ENCODE measurements at places on chromosomes 16 and 17.

DNA sequence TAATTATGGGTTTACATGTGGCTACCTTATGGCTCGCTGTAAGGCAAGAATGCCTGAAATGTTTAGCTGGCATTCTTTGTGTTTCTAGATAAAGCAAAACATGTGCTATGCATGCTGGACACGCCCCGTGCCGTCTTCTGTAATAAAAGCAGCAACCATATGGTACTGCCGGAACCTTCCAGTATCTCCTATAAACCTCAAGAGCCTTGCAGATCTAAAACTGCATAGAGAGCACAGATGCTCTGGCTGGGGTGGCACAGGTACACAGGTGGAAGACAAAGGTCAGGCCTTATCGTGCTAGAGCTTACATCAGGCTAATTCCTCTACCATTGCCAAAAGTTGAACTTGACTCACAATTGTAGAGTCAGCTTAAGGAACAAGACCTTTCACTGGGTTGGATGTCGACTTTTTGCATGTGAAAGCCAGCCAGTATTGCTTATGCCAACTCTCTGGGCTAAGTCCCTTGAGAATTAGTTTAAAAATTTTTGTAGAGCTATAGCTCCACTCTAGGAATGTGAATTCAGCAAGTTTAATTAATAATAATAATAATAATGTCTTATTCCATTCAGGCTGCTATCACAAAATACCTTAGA, 187.4 kb upstream of the CACNG5 start:
- DNase-seq, result no peak

- DNase-seq, result no peak
These were observed 65.8 kb downstream of the TBX4 start for GRCh38 chr17:61517843-61518606.

DNA sequence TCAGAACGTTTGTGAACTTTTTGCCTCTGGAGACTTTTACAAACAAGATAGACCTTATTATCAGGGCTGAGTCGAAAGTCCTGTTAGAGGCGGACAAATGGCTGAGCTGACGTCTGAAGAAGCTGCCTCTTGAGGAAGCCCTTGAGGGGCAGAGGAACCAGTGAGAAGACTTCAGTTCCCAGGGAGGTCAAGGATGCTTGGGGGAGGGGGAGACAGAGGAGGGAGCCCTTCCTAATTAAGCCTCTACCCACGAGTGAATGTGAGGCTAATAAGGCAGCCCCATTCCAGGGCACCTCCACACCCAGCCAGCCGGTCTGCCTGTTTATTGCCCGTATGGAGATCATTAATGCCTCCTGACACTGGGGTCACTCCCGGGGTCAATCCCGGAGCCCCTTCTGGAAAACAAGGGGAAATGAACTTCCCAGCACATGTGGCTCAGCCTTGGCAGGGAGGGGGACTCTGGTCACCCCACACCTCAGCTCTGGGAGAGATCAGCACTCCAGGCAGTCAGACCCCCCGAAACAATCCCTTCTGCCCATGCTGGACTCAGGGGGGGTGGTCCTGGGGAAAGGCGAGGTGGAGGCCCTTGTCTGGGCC, 9.2 kb upstream of the TBX4 start:
- no peak for DNase-seq

GRCh38 chr16:19377864-19378263, 39.8 kb upstream of the TMC5 start:
- DNase-seq, result no peak

- no peak for DNase-seq
These were observed 60.3 kb downstream of the AKAP1 start for GRCh38 chr17:57145347-57145746.
